ENCODE measurements at places on chromosomes 3 and 15.

- no peak for DNase-seq
Observed at GRCh38 chr15:90868261-90868689, at the start of gene FURIN. Gene FURIN (plus strand): TSS chr15:90868588. CDS start chr15:90875741, 7,153 bp downstream.

- DNase-seq, result no peak
Observed at GRCh38 chr3:61864886-61865285, 303.5 kb downstream of the PTPRG start.

DNA sequence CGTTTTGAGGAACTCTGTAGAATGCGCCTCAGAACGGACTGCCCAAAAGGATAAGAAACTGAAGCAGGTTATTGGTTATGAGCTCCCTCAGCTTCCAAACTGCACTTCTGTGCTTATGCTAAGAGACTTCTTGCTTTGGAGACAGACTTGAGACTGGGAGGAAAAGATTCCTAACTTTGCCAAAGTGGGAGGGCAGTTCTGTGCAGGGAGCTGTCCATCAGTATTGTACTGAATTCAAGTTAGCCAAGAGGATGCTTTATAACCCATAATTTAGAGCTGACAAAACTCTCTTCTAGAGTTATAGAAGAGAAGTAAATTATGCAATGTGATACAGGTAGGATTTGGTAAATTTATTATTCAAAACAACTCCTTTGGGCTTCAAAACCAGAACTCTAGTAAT, 519.8 kb upstream of the GBE1 start:
- no peak for DNase-seq

DNA sequence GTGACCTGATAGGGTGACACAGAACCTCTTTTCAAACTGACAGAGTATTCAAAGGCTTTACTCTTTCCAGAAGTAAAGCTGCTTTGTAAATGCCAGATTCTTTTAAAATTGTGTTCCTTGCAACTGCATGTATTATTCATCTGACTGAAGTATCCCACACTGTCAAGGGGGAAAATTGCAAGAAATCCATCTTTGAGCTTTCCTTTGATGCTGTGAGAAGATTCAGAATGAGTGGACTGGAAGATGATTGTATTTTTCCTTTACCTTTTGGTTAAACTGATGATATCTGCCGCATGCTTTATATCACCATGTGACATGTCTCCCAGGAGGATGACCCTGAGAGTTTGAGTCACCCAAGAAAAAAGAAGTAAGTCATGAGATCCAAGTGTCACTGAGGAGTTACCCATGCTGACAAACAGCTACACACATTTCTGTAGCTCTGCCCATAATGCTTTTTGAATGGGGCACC, 250.8 kb upstream of the CBLB start:
- DNase-seq, result no peak

DNA sequence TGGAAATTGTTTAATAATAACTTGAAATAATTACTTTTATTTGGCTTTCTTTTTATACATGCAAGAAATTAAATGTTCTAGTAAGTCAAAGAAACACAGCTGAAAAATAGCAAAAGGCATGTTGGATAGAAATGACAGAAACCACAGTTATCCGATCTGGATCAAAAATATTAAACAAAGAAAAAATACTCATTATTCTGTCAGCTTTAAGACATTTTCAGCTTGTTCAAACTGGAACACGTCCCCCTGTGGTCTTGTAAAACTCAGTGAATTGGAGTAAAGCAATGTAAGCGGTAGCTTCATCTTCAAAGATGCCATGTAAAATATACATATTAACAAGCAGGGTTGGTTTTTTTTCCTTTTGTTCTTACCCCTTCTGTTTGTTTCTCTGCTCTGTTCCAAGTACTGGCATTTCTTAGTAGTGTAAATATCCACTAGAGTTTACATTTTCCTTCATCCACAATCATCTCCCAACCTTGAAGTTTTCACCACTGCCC, 223.4 kb downstream of the IGSF11 start:
- no peak for DNase-seq

- DNase-seq, result no peak
Observed at GRCh38 chr15:27457766-27458165, 486.8 kb downstream of the GABRG3 start.

DNA sequence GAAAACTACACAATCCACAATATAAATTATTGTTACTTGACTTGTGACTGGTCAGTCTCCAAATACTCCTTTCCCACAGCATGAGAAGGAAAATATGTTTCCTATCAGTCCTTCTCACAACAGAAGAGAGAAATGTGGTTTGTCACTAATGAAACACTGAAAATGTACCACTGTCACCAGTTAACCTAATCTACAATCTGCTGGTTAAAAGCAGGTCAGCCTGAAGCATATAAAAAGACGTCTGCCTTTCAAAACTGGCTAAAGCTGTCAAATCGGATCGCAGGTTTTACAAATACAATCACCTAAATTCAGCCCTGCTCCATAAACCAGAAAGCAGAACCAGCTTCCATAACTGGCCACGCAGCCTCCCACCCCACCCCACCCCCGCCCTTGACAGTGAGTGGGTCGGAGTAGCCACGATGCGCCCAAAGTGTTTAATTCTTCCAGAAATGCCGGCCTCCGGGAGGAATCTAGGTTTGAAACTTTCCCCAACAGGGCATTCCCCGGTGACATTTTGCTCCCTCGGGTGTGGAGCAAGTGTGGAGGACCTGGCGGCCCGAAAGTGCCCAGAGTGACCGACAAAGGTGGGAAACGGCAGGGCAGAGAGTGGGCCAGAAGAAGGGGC, 682 bp downstream of the ETFA start:
- DNase-seq, result no peak

DNA sequence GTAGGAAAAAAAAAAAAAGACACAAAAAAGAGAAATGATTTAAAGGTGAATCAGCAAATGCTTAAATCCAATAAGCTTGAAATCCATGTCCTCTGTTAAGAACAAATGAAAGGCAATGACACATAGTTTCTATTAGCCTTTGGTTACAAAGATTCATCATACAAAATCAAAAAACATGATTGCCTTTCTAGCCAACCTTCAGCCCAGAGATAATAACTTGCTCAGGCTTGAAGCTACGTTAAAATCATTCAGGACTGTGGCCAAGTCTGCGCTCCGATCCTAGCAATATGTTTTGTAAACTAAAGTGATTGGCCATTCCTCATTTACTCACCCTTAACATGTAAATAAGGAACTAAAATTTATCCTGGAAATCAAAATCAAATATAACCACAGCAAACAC, 556.7 kb downstream of the FGF12 start:
- no peak for DNase-seq

GRCh38 chr3:72660270-72661114, 187.8 kb downstream of the SHQ1 start:
- no peak for DNase-seq

DNA sequence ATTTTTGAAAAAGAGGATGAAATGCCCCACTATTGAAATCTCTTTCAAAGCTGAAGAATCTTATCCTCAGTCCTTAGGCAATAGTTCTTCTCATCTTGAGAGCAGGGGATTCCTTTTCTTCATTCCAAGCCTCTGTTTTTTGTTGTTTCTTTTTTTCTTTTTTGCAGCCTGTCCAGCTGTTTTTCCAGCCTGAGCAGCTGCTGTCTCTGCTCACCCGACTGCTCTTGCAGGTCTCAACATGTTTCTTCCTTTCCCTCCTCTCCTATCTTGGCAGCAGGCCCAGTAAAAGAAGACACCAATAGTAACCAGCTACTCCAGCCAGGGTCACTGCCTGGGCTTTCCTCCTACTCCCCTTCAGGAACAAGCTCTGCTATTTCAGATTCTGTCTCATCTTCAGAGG, 23.8 kb downstream of the MEX3B start:
- DNase-seq, result peak; percentile 79

DNA sequence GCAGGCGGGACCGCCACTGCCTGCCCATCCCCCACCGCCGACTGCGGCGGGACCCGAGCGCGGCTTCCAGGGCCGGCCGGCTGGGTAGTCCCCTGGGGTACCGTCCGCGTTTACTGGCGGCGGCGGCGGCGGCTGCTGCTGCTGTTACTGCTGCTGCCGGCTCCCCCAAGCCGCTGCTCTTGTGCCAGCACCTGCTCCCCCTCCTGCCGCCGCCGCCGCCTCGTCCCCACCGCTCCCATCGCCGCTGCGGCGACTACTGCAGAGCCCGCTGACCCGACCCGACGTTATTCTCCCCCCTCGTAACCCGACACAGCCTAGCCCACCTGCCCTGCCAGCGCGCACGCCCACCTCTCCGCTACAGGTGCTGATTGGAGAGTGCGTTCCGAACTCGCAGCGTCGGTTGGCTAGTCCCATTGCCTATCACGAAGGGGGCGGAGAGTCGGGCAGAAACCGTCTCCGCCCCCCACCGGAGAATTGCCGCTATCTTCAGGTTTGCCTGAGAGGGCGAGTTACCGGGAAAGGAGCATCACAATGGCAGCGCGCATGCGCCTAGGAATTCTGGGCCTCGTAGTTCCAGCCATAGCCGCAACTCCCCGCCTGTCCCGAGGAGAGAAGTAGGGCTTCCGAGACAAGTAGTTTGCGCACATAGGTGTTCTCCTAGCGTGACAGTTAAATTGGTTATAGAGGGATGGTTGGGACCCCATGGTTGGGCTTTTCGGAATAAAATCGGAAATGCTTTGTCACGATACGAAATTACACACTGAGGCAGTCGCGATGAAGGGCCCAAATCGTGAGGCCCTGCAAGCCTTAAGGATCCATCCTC, at the start of gene TTBK2:
TSS of gene TTBK2 (minus strand) at position 260 of the 823 bp plus-strand sequence. CDS start 42,161 bp downstream, outside the sequence.
- DNase-seq, result peak; percentile 91

DNA sequence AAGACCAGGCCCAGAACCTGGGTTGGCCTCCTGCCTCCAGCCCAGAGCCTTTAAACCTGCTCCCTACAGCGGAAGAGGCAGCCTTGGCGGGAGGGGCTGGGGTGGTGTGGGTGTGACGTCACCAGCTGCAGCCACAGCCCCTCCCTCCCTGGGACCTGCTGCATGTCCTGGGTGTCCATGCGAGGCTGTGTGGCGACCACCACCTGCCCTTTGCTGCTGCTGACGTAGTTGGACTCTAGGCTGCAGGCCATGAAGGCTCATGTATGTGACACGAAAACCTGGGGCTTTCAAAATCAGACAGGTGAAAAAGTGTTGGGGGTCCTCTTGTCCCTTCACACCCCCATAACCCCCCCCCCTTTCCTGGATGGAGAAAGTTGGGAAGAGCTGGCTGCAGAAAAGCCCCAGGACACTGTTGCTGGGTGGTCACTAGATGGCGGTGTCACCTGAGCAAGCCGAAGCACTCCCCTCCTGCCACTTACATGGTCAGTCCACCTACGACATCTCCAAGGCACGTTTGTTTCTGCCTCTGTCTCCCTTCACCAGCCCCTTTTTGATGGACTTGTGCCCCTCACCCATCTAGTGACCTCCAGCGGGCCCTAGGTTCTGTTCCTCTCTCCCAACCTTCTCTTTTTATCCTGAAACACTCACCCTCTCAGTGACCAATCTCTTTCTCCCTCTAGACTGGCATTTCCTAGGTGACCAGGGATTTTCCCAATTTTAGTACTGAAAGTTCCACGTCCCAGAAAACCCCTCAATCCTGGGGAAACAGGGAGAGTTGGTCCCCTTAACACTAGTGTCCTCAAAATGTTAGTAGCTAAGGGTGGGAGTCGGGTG, 35.2 kb downstream of the SLC6A20 start:
- peak; percentile 43 for DNase-seq

DNA sequence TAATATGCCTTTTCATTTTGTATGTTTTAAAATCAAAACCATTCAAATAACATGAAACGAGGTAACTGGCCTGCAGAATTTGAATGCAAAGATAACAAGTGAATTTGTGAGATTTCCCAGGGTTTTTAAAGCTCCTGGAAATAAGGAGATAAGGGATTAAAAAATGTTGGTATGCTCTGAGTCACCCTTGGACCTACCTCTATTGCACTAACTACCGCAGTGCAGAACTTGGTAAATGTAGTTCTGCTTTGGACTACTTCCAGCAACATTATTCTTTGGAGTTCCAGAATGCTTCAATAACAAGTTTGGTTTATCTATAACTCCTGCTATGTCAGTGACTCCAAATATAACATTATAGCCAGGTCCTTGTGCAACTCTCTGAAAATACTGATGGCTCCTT, 201.7 kb downstream of the GAP43 start:
- DNase-seq, result no peak

DNA sequence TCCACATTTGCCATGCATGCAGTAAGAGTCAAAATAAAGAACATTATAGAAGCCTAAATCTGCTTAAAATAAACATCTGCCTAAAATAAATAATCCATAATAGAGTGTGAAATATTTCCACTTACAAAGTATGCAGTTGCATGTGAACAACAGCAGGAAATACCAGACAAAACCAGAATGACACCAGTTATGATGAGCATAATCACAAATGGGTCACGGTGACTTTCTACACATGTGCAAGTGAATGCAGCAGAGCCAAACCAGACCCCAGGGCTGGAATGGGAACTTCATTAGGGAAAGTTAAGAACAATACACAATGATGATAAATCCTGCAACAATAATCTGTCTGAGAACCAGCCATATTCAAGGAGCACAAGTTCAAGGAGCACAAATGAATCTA, 615.5 kb downstream of the ROBO2 start:
- DNase-seq, result no peak

DNA sequence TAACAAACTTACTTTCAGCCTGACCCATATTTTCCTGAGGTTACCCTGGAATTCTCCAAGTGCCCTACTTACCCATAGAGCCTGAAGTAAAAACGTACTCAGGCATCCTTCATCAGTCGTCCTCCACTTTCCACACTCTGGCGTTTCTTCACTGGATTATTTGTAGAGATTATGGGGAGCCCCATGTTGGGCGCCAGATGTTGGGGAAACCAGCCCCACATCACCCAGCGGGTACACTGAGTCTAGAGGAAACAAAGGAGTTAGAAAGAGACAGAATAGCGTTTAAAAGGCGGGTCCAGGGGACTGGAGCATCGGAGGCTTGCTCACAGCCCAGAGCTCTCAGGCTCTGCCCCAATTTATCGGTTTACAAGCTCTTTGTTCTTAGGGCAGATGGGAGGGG, 9.7 kb upstream of the SLC28A2 start:
- no peak for DNase-seq

DNA sequence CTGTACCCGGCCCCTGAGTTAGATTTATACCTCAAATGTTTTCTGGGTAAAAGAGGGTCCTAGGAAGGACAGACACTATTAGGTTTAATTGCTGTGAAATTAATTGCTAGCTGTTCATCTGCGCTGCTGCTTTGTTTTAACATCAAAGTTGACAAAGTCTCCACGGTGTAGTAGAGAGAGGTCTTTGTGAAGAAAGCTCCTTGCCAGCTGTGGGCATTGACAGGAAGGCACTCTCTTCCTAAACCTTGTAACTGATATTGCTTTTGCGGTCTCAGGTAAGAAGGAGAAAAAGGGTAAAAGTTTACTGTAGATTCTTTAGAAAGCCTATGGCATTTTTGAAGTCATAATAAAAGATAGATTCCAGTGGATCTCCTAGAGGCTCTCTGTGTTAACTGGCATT, 68.1 kb downstream of the PTPRG start:
- no peak for DNase-seq

GRCh38 chr3:159855599-159856346, 132.9 kb upstream of the IL12A start:
- DNase-seq, result no peak

DNA sequence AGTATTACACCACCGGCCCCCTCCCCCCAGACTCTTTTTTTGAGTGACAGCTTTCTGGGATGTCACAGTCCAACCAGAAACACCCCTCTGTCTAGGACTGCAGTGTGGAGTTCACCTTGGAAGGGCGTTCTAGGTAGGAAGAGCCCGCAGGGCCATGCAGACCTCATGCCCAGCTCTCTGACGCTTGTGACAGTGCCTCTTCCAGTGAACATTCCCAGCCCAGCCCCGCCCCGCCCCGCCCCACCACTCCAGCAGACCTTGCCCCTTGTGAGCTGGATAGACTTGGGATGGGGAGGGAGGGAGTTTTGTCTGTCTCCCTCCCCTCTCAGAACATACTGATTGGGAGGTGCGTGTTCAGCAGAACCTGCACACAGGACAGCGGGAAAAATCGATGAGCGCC, 63.6 kb downstream of the AAGAB start:
- DNase-seq, result no peak
